ENCODE measurements at places on chromosomes 7 and 10. TPM values are rescaled to one million over a fixed set of nuclear protein-coding genes. Genes with fewer than 3 reads are reported as not detected.

DNA sequence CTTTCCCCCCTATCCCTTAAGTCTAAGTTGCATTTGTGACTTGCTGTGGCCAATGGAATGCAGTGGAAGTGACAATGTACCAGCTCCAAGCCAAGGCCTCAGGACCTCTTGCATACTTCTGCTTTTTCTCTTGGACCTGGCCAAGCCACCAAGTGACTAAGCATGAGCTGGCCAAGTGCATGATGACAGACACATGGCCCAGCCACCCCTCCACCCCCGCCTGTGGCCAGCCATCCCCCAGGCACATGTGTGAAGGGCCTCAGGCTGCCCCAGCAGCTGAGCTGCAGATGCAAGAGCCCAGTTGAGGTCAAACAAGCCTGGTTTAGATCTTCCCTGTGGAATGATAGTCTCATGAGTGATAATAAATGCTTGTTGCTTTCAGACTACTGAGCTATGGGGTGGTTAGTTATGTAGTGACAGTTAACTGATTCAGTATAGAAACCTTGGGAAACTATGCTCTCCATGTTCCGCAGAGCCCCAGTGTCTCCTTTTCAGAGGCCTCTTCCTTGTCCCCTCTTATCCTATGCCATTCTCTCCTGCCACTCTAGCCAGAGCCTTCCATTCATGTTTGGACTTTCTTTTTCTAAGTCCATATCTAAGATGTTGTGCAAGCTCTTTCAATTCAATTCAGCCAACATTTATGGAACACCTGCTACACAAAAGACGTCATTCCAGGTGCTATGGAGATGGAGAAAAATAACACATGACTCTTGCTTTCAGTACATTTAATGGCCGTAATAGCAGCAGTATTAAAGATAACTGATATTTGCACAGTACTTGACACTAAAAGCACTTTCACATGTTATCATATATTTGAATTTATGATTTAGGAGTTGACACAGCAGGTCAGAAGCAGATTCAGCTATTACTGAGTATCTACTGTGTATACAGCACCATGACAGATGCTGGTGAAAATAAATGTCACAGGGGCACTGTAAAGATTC, 55.5 kb upstream of the LOXL4 start:
- DNase-seq: peak; percentile 94

DNA sequence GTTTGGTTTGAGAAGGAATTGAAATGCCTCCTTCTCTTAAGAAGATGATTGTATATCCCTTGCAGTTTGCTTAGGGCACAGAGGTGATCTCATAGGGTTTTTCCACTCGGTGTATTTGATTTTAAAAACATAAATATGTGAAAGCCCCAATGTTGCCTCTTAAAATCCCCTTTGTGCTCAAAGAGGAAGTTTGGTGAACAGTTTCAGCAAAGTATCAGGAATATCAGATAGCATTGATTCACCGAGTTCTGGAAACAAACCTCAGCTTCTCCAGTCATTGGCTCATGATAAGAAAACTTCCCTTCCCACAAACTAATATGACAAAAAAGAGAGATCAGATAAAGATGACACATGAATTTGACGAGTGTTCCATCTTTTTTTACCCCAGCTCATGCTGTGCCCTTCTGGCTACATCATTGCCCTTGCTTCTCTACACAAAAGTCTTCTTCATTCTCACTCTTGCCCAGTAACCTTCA, 20.1 kb upstream of the SMNDC1 start:
- DNase-seq: no peak

- no peak for DNase-seq
These were observed 120.6 kb downstream of the TMEM26 start for GRCh38 chr10:61332581-61332980.

Gene CAV1
- 291 TPM for total RNA-seq
